ENCODE measurements at places on chromosomes 3 and 15.

GRCh38 chr3:193190146-193190786 lies 50.8 kb upstream of the PLAAT1 start:
- peak; percentile 53 for DNase-seq

- DNase-seq, result no peak
These were observed 3.3 kb downstream of the PRTG start for GRCh38 chr15:55739641-55740040.

DNA sequence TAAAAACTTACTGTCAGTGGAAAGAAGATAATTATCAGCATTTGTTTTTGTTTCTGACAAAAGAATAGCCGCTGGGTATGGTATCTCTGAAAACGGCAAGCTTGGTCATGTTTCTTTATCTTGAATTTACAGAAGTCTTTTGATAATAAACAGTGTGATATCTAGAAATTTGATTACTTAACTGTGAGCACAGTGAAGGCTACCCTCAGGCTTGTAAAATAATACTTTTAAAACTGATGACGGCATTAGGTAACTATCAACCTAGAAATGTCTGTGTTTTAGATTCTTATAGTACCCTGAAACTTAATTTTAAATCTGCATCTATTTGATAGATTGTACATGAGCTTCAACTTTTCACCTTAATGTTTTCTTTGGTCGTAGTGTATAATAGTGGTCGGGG lies 43.4 kb downstream of the NSUN3 start:
- DNase-seq, result no peak

DNA sequence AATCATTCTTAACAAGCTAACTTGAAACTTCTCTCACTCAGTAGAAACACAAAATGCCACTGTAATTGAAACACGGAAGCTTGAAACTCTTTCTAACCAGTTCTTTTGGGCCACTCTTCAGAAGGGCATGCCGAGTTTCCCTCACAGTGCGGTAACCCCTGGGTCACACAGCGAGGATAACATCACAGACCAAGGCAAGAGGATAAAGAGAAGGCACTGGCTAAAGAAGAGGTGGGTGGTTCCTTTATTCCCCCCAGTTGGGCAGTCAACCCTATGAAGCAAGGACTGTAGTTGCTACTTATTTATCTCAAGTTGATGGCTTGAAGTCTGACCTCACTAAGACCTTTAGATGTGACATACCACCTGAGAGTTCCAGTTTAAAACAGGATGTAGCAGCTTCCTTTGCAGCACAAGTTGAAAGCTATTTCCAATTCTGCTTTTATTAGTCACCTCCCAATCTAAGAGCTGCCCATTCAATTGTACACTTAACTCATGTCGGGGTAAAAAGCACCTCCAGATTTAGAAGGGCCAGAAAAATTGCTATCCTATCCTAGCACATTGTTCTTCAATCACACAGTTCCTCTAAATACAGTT lies 272.4 kb downstream of the TIGIT start:
- peak; percentile 88 for DNase-seq

DNA sequence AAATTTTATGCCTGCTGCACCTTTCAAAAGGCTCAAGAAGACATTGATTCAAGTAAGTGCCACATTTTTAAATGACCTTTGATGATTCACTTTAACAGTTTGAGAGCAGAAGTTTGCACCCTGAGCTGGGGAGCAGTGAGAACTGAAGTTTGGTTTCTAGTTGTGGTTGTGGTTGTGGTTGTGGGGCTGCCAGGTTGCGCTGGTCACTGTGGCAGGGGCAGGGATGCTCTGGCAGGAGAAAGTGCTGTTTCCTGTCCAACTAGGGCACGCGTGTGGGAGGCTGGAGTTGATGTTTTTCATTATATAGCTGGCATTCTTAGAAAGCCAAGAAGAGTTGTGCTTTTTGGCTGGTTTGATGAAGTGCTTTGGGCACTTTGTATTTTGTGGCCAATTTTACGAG lies 339.7 kb upstream of the NR2F2 start:
- DNase-seq, result peak; percentile 26

DNA sequence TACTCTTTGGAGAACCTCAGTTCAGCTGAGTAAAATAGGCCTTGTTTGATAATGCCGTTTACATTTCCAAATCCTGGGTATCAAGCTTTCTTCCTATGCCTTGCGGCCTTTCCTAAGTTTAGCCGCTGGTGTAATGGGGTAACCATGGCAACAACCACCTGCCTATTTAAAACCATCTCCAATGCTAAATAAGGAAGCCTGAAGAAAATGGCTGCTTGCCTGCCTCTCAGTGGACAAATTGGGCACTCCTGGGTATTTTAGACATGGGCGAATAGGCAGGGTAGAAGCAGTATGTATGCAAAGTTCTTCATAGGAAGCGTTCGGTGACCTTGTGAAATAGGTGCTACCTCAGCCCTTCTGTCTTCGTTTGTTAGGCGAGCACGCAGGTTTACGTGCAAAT lies 122.7 kb downstream of the DGKG start:
- no peak for DNase-seq

- DNase-seq, result no peak
These were observed 12.4 kb upstream of the CD47 start for GRCh38 chr3:108103040-108103751.

DNA sequence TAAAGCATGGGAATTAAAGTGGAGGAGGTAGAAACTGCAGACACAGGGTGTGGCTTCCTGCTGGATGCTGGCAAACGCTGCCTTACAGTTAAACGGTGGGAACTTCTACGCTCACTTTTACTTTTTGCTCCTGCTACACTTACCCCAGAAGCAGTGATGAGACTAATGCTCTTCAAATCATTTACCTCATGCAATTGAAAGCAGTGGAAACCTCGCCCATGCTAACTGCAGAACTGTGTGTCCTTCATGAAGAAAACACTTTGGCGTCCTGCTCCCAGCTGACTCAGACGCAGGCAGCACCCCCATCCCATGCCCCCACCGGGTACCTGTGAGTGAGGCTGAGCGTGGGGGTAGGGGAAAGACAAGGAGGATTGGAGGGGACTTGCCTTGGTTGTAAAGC lies 31.8 kb downstream of the UPK1B start:
- DNase-seq, result no peak

- no peak for DNase-seq
These were observed 65.6 kb downstream of the ZBTB20 start for GRCh38 chr3:115081444-115081843.

- no peak for DNase-seq
These were observed 11.5 kb upstream of the SPINK8 start for GRCh38 chr3:48344867-48345507.

DNA sequence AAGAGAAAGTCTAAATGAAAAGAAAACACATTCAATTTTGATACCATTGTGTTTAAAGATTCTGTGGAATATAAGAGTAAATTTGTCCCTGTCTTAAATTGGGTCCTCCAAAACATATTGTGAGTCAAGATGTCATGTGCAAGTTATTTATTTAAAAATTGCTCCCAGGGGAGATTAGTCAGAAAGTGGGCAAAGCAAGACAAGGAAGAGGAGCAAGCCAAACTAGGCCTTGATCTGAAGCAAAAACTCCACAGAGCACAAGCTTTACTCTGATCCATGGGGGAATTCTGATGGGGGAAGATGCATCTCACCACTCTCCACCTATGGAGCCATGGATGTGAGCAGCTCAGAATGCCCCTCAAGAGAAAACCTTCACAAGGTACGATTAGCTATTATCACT lies 342.8 kb upstream of the IL12A start:
- no peak for DNase-seq

DNA sequence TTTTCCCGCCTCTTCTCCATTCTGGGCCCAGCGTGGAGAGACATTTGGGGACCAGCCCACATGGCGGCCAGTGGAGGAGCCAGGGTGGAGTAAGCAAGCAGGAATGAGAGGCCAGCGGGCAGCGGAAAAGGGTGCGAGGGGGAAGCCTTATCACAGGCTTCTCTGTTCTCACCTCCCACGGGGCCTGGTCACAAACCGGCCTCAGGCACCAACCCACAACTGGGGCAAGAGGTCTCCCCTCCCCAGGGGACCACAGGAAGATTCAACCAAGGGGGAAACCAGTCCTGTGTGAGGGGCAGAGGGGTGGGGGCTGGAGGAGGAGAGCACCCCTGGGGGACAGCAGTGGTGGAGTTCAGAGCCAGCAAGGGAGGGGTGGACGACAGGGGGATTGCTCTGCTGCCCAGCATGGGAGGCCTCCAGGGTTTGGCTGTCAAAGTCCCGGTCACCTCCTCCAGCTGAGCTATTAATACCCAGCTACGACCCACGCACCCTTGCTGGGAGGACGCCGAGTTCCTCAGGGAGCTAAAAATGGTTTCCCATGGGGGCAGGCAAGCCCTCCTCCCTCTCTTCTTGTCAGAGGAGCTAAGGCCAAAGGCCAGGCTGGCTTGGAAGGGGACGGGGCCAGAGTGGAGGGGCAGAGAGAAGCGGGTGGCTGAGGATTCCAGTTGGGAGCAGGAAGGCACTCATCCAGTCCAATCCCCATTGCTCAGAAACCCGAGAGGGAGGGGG lies 23.8 kb upstream of the RPL29 start:
- DNase-seq, result no peak

DNA sequence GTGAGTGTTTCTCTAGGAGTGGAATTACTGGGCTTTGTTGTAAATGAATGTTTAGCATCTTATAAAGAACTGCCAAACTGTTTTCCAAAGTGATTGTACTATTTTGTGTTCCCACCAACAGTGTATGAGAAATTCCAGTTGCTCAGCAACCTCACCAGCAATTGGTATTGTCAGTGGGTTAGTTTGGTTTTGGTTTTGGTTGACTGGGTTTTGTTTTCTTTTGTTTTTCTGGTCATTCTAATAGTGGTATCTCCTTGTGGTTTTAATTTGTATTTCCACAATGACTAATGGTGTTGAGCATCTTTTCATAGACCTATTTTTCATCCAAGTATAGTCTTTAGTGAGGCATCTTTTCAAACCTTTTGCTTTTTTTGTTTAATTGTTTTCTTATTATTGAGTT lies 27.1 kb downstream of the FILIP1L start:
- DNase-seq, result peak; percentile 70

- DNase-seq, result no peak
These were observed 171.1 kb downstream of the KCNAB1 start for GRCh38 chr3:156291272-156292123.

DNA sequence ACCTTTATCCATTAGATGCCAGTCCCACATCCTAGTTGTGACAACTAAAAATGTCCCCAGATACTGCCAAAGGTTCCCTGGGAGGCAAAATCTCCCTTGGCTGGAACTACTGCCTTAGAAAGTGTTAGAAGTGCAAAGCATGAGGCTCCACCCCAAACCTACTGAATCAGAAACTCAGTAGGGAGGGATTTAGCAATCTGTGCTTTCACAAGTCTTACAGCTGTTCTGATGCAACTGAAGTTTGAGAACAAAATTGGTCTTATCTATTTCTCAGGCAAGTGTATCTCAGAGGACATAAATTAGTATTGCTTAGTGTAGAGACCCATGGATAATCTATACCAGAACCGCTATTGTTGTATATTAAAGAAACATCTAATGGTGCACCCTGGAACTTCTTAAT lies 70.2 kb downstream of the CLDN1 start:
- no peak for DNase-seq

- no peak for DNase-seq
These were observed 18.6 kb downstream of the PDIA5 start for GRCh38 chr3:123085293-123085931.

DNA sequence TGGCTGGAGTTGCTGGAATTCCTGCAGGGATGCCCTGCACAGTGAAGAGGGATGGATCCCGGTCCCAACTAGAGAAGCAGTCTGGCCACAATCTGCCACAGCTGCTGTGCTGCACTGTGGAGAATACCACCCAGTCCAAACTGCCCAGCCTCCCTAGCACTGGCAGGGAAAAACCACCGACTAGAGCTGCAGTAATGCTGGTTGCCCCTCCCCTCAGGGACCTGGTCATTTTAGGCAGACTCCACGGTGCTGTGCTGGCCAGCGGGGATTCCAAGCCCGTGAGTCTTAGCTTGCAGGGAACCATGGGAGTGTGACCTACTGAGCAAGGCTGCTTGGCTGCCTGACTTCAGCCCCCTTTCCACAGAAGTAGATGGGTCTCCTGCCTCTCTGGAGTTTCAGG lies 478.0 kb upstream of the ATP11B start:
- DNase-seq, result no peak

GRCh38 chr3:40653001-40653400 lies 128.2 kb downstream of the ZNF621 start:
- no peak for DNase-seq

GRCh38 chr3:53970661-53971060 lies 79.0 kb upstream of the SELENOK start:
- DNase-seq, result no peak

- no peak for DNase-seq
These were observed 19.0 kb upstream of the ARHGEF26 start for GRCh38 chr3:154102225-154102624.

DNA sequence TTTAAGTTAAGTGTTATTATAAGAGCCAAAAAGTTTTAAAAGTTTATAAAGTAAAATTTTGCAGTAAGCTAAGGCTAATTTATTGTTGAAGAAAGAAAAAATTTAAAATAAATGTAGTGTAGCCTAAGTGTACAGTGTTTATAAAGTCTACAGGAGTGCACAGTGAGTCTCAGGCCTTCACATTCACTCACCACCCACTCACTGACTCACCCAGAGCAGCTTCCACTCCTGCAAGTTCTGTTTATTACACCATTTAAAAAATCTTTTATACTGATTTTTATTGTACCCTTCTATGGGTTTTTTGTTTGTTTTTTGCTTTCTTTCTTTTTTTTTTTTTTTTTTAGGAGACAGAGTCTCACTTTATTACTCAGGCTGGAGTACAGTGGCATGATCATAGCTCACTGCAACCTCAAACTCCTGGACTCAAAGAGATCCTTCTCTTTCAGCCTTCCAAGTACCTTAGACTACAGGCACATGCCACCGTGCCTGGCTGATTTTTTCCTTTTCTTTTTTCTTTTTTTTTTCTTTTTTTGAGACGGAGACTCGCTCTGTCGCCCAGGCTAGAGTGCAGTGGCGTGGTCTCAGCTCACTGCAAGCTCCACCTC lies 25.9 kb downstream of the CSTA start:
- no peak for DNase-seq

DNA sequence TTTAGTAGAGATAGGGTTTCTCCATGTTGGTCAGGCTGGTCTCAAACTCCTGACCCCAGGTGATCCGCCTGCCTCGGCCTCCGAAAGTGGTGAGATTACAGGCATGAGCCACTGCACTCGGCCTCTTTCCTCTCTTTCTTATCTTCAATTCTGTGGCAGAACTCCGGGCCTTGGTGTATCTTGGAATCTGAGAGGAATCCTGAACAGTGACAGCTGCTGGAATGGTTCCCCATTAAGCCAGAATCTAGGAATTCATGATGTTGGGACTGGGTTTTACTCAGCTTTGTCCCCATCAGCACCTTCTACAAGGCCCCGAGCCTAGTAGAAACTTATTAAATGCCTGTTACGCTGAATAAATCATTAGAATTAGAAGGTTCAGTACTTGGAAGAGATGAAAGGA lies 81.4 kb downstream of the GPR156 start:
- DNase-seq, result no peak

GRCh38 chr3:128382221-128382807 lies 84.4 kb downstream of the DNAJB8 start:
- no peak for DNase-seq

GRCh38 chr3:120449701-120450599 lies 842 bp downstream of the FSTL1 start:
- no peak for DNase-seq

- no peak for DNase-seq
These were observed 92.8 kb downstream of the FOXP1 start for GRCh38 chr3:71490692-71491091.

- DNase-seq, result no peak
These were observed 29.9 kb upstream of the RAB11A start for GRCh38 chr15:65839354-65839901.

GRCh38 chr3:45178183-45179023 lies 32.2 kb upstream of the CDCP1 start:
- DNase-seq, result no peak

Data from MM.1S (cell line).